ENCODE measurements at places on chromosomes 16 and 17.

DNA sequence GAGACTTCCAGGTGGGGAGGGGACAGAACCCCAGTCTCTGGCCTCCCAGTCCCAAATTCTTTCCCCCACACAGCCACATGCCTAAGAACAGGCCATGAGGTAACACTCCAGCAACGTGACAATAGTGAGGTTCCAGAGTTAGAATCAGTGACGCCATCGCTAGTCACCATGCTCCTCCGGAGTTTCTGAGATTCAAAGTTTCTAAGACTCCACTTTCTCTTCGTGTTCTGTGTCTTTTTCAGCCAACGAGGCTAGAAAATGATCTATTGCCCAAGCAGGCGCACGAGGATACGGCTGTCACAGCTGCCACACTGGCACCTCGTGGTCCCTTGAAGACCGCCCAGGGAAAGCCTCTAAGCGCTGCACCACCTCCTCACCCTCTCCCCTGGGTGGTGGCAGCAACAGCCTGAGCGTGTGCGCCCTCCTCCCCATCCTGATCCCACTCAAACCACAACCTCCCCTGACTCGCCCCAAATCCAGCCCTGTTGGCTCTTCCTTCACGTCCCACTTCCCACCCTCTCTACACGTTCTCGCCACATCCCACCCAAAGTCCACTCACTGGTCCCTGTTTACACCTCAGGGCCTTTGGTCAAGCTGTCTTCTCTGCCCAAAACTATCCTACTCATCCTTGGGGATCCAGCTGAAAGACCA, 1.0 kb downstream of the MCRIP1 start:
- no peak for DNase-seq

DNA sequence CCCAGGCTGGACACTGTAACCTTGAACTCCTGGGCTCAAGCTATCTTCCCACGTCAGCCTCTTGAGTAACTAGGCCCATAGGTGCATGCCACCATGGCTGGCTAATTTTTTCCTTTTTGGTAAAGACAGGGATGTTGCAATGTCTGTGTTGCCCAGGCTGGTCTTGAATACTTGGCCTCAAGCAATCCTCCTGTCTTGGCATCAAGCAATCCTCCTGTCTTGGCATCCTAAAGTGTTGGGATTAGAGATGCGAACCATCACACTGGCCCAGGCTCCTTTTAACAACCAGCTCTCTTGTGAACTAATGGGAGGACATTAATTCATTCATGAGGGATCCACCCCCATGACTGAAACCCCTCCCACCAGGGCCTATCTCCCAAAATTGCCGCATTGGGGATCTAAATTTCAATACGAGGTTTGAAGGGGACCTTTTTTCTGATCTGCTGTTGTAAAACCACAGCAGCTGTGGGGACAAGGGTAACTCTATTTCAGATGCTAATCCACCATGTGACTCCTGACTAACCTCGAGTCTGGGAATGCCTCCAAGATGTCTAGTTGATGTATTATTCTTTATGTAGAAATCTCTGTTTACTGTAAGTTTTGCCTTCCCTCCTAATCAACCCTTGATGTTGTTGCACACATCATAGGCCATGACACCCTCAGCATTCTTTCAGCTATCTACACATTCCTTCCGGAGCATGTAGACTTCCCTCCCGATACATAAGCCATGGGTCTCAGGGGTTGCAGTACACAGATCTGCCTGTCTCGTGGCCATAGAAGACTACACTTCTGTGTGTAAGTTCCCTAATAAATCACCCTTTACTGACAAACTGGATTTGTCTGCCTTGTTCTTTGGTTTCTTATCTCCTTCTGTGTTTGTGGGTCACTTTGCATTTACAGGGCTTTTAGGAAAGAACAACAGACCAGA, 37.6 kb downstream of the RNF112 start:
- DNase-seq, result no peak

- DNase-seq, result no peak
These were observed 17.5 kb upstream of the WFIKKN2 start for GRCh38 chr17:50817838-50818237.

- DNase-seq, result no peak
These were observed 1.1 kb downstream of the G6PC1 start for GRCh38 chr17:42901535-42902229.

- no peak for DNase-seq
These were observed 138.1 kb downstream of the ASIC2 start for GRCh38 chr17:33154869-33155455.

- no peak for DNase-seq
These were observed 96.9 kb downstream of the RAB11FIP4 start for GRCh38 chr17:31488264-31488981.

DNA sequence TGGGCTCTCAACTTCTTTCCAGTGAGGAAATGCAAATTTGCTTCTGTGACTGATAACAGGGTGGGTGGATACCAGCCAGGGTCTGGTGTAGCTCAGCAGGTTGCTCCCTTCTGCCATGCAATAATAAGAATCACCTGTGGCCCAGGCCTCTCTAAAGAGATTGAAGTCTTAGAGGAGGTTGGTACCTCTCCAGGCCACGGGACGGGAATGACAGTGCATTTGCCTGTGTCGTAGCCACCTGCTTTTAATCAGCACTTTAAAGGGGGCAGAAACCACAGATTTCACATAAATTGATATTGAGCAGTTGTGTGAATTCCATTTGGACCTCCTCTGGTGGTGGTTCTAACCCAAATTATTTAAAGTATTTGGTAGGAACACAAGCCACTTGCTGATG, 246.9 kb downstream of the PRKCA start:
- DNase-seq, result no peak

DNA sequence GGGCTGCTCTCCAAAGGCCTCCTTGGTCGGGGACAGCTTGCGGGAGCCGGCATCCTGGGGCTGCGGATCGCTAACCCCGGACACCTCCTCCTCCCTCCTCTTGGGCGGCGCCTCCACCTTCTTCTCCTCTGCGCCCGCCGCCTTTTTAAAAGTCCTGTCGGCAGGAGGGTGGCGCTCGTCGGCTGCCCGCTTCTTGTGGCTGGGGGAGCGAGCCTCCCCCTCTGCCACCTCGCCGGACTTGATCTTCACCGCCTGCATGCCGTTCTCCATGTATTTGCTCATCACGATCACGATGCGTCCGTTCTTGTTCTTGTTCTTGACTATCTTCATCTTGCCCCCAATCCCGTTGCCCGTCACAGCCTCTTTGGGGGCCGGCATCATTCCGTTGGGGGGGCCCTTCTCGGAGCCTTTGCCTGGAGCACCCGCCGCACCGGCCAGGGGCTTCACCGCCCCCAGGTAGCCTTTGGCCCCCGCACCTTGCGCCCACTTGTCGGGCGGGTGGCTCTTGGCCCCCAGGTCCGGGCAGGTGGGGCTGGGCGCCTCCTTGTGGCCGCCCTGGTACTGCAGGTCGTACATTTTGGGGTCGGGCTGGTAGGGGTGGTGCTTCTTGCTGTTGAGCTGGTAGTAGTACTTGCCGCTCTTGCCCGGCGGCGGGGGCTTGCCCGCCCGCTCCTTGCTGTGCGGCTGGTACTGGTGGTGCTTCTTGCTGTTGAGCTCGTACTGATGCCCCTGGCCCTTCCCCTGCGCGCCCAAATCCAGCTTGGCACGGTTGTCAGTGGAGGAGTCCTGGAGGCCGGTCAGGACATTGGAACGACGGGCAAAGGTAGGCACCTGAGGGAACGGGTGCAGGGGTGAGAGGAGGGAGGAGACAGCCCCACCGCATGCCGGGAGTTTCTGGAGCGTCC, 4.4 kb downstream of the CBX4 start:
- DNase-seq, result no peak

GRCh38 chr16:75225092-75225491, 6.3 kb downstream of the CTRB1 start:
- no peak for DNase-seq

DNA sequence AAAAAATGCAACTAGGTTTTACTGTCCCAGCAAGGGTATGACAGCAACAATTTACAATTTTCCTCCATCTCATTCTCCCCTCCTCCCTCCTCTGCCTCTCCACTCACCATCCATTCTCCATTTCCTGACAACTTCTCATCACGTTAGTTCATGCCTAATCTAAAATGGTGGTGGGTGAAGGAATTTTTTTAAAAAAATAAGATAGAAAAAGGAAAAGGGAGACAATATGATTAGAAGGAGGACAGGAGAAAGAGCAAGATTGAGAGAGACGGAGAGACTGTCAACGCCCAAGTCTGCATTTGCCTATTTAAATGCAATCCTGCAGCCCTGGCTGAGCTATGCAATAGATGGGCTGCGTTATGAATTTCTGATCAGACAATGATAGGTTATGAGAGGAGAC, 380.7 kb upstream of the PSMD7 start:
- no peak for DNase-seq

DNA sequence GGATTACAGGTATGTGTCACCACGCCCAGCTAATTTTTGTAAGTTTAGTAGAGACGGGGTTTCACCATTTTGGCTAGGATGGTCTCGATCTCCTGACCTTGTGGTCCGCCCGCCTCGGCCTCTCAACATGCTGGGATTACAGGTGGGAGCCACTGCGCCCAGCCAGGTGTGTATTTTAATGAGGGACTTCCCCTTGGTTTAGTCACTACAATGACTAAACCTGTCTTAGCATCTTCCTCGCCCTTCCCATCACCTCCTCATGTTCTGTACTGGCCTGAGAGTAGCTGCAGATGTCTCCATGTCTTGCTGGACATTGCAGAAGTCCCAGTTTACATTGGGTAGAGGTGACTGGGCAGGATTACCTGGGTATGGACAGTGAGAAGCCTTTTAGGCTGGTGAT, 9.6 kb downstream of the SLC7A6 start:
- no peak for DNase-seq

DNA sequence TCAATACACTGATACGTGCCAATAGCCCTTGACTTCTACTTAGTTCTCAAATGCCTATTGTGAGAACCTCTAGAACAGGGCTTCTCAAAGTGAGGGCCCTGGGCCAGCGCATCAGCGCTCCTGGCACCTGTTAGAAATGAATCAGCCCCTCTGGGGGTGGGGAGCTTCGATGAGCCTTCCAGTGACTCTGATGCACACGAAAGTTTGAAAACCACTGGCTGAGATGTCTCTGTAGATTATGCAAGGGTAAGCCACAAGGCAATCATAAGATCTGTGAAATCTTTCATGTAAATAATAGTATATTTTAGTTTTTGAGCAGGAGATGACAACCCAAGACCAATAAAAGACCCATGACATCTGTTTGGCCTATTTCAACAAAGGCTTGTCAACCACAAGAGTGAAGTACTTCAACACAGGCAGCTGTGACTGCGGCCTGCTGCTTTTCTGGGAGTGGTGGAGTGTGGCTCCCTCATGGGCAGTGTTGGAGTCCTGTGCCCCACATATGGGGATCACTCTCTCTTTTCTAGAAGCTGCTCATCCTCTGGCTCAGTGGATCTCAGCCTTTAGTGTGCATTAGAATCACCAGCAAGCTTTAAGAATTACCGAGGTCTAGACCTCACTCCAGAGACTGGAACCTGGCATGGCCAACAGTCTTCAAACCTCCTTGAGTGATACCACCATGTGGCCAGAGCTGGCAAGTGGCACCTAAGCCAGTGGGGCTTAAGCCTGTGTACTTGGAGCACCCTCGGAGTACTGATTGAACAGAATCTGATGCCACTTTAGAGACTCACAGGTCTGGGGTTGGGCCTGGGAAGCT, 5.8 kb downstream of the MTHFSD start:
- DNase-seq, result no peak

GRCh38 chr17:82980632-82981031, 98.8 kb upstream of the METRNL start:
- DNase-seq, result peak; percentile 49

DNA sequence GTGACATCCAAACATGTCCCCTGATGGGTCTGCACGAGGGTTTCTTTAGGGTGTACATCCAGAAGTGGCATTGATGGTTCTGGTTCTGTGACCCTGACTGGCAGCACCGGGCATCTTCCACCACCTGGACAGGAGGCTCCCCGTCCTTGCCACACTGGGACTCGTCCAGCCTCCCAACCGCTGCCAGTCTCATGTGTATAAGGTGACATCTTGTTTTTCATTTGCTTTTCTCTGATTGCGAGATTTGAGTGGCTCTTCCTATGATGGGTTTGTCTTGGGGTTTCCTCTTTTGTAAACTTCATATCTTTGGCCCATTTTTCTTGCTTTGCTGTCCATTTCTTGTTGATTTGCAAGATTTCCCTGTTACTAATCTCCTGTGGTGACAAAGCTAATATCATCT, 9.2 kb upstream of the LIMD2 start:
- no peak for DNase-seq

DNA sequence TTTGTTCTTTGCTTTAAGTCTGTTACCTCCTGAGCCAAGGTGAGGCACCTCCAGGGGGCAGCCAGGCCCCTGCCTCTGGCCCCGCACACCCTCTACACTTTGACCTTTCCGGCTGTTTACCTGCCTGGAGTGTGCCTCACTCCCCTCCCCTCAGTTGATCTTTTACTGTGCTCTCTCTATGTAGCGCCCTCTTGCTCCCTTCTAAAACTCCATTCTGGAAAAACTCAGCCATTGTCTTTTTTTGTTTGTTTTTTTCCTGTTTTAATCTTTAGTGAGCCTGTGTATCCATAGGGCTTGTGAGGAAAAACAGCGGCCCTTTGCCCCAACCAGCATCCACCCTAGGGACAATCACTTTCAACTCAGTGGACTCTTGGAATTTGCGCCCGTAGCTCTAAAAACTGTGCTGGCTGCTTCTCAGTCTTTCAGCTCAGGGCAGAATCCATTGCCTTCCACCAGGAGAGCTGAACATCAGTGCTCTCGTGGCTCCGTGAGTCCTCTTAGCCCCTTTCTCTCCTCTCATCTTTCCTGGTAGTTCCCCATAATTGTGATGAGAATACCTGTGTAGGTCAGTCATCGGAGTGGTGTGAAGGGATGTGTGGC, 4.3 kb downstream of the AMDHD2 start:
- no peak for DNase-seq

GRCh38 chr16:3876695-3877094, 3.8 kb downstream of the CREBBP start:
- no peak for DNase-seq

DNA sequence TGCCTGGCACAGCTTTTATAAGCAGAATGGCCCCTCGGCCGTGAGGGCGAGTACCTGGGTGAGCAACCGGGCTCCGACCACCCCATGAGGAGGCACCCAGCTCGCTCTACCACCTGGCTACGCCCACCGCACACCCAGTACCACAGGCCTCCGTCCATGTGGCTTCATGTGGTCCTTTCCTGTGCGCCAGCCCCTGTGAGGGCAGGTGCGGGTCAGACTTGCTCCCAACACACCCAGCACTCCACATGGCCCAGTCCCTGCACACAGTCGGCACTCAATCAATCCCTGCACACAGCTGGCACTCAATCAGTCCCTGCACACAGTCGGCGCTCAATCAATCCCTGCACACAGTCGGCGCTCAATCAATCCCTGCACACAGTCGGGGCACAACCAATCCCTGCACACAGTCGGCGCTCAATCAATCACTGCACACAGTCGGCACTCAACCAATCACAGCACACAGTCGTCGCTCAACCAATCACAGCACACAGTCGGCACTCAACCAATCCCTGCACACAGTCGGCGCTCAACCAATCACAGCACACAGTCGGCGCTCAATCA, 4.0 kb downstream of the C1QTNF8 start:
- no peak for DNase-seq

- no peak for DNase-seq
These were observed 1.9 kb downstream of the ACSF3 start for GRCh38 chr16:89095491-89095951.

Measured in vagina (tissue), 2 donors.